ENCODE measurements at places on chromosomes 6 and 20. TPM values are rescaled to one million over a fixed set of nuclear protein-coding genes. Genes with fewer than 3 reads are reported as not detected.

- no peak for DNase-seq
These were observed 49.1 kb upstream of the PLCB1 start for GRCh38 chr20:8082989-8083388.

DNA sequence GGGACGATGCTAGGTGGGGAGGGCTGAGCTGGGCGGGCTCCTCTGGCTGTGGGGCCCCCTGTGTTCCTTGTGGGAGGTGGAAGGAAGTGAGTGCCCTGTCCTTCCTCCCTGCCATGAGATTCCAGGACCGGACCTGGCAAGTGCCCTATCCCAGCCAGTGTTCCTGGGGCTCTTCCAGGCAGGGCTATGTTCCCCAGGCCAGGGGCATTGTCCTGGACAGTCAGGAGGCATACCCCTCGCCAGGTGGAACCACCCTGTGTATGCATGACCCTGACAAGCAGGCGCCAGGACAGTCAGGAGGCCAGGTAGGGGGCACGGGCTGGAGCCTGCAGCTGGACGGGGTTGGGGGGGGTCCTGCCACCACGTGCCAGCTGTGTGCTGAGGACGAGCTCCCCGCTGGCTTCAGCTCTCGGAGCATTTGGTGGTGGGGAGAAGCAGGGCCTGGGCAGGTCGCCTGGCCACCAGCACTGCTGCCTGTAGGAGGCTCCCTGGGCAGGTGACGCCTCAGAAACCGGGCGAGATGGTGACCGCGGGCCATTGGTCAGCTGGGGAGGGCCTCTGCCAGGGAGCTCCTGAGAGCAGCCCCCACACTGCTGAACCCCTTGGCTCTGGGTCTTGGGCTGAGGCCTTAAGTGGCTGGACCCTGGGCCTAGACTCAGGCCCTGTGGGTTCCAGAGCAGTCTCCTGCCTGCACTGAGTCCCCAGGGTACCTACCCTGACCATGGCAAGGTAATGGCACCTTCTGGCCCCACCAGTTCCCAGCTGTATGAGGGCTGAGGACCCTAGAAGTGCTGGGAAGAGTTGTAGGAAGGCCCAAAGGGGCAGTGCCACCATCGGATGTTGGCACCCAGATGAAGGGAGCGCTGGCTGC lies 694 bp downstream of the SLC17A9 start:
- no peak for DNase-seq

- no peak for DNase-seq
These were observed 22.2 kb upstream of the POU3F2 start for GRCh38 chr6:98812220-98812619.

DNA sequence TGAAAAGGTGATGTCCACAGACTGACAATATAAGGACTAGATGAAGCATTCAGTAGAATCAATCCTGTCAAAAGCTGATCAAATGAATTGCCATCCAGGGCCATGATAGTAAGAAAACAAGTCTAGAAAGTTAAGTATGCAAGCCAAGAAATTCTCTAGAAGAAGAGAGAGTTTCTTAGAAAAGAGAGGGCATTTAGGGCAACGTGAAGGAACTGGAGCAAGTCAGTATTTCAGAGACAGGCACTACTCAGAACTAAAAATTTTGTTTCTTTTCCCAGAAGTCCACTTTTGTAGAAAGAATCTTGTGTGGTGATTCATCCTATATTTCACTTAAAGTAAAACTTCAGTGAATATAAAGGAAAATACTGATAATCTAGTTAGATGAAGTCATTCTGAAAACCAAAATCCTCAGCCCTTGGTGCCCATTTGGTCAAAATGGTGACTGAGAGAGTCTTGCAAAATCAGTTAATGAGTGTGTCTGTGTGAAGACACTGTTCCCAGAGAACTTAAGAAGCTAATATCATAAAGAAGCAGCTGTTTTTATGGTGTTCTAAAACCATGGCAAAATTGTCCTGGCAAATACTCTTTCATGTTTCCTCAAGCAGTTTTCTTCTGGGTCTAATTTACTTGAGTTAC lies 82.2 kb downstream of the COL19A1 start:
- no peak for DNase-seq

DNA sequence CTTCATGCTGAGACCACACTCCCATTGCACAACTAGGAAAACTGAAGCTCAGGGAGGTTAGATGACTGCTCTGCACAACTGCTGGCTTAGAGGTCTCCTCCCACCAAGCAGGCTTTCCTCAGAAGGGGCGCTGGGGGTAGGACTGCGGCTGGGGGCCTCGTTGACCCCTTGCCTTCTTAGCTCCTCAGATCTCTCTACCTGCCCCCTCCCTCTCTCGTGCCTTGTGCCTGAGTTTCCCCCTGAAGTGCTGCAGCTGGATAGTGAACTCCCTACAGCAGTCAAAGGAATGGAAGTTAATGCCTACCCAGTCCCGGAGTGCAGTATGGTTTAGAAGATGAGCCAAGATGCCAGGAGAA lies 149.8 kb downstream of the GRM4 start:
- no peak for DNase-seq

RSPO3 gene
- total RNA-seq = 8.5 TPM

Data from stomach (tissue), 19 donors.